ENCODE measurements at places on chromosomes 6 and 20.

DNA sequence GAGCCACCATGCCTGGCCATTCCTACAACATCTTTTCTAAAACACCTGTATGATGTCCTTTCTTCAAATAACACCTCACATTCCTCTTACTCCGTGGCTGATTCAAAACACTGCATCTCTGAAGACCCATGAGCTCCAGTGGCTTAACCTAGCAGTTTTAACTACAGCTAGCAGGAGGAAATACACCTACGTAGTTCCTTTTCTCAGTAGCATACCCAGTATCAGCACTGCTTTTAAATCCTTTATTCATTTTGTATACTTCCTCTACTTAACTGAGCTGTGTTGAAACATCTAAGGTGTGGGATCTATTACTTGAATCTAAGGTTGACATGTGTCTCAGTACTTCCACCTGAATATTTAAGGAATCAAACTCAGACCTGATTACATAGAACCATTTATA, 113.6 kb upstream of the CCDC28A start:
- H3K4me1 ChIP-seq: peaks cover 4% of the 10 kb centered on the region
- no peaks in the 10 kb centered on the region for H3K36me3 ChIP-seq
- H3K4me3 ChIP-seq: no peak overlapping the region
- no peak for DNase-seq

- H3K36me3 ChIP-seq: peaks cover 23% of the 10 kb centered on the region
- H3K27me3 ChIP-seq: no peaks in the 10 kb centered on the region
- H3K4me3 ChIP-seq: no peak overlapping the region
- no peak for DNase-seq
- peaks cover 9% of the 10 kb centered on the region for H3K4me1 ChIP-seq
These were observed 296.8 kb downstream of the UTRN start for GRCh38 chr6:144581812-144582537.

DNA sequence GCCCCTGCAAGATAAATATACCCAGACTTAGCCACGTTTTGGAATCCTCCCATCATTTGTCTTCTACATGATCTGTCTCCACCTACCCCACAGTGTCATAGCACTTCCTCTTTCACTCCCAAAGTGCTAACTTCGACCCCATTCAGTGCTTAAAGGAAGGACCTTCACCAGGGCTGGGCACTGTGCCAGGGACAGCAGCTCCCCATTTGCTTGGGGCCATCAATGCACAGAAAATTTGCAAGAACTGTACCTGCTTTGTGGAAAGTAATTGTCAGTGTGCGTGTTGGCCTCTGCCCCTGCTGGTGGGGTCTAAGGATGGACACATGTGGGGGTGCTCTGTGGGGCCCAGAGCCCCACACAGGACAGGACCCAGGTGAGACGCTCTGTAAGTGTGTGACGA, 5.2 kb upstream of the BPIFA2 start:
- H3K27me3 ChIP-seq: peaks cover 24% of the 10 kb centered on the region
- H3K4me1 ChIP-seq: no peaks in the 10 kb centered on the region
- no peaks in the 10 kb centered on the region for H3K36me3 ChIP-seq
- no peak for DNase-seq
- no peak overlapping the region for H3K4me3 ChIP-seq

DNA sequence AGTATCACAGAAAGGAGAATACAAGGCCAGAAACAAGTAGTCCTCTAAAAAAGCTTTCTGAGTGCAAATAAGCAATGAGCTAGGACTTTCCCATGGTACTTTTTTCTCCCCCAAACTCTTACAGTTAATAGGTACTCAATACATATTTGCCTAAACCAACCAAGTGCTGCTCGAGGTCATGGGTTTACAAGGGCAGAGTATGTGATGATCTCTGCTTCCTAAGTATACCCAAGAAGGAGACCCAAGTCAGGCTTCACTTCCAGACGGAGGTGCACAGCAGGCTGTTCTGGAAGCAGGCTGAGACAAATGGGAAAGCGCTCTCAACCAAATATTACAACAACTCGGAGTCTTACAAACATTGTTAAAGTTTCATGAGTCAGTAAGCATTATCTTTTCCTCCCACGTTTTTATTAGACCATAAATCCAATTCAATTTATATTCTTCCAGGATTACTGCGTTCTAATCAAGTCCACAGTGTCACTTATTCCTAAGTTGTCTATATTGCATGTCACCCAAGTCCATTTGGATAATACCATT, 8.1 kb downstream of the FYN start:
- H3K27me3 ChIP-seq: no peaks in the 10 kb centered on the region
- no peak overlapping the region for H3K4me3 ChIP-seq
- peaks cover 69% of the 10 kb centered on the region for H3K4me1 ChIP-seq
- H3K36me3 ChIP-seq: peaks cover 28% of the 10 kb centered on the region
- H3K27ac ChIP-seq: peak overlapping the region; percentile 9

DNA sequence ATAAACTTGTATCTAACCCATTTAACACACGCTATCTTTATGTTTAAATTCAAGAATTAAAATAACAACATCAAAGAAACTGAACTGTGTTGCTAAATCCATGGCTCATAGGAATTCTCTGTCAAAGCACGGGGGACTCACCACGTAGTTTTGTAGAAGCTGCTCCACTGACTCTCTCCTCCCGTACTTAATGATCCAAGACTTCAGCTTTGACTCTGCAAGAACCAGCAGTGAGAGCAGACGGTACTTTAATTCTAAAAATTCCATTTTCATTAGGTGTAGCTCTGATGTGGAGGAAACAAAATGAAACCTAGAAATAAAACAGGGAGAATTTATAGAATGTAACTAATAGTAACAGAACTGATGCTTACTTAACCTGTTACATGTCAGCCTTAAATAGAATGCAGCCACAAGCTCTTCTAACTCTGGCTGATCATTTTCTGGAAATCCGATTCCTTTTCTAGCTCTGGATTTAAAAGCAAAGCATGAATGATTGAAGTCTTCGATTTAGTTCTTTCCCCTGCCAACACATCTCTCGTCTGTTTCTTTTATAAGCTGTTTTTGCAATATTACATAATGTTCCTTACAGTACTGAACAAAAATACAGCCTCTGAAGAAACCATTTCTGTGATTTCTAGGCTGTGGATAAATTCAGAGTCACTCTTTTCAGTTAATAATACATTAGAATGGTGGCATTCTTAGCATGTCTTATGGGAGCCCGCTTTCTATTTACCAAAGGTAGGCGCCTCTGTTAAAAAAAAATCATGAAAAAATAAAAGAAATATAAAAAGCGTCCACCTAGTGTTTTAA, 165.5 kb downstream of the SYNE1 start:
- H3K27ac ChIP-seq: no peak overlapping the region
- H3K36me3 ChIP-seq: no peaks in the 10 kb centered on the region

DNA sequence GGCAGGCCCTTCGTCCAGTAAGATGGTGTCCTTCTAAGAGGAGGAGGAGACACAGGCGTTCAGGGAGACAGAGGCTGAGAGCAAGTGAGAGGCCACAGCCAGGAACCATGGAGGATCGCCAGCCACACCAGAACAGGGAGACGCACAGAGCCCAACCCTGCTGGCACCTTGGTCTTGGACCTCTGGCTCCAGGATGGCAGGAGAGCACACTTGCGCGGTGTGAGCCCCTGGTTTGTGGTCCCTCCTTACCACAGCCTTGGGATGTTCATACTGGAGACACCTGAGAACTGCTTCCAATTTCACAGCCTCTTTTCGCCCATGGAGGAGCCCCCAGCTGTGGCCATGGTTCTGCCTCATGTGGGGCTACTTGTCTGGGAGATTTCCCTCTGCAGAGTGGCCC, 222.4 kb downstream of the DLL1 start:
- H3K27me3 ChIP-seq: peaks cover 35% of the 10 kb centered on the region
- H3K27ac ChIP-seq: no peak overlapping the region
- no peak for DNase-seq
- H3K4me1 ChIP-seq: no peaks in the 10 kb centered on the region

DNA sequence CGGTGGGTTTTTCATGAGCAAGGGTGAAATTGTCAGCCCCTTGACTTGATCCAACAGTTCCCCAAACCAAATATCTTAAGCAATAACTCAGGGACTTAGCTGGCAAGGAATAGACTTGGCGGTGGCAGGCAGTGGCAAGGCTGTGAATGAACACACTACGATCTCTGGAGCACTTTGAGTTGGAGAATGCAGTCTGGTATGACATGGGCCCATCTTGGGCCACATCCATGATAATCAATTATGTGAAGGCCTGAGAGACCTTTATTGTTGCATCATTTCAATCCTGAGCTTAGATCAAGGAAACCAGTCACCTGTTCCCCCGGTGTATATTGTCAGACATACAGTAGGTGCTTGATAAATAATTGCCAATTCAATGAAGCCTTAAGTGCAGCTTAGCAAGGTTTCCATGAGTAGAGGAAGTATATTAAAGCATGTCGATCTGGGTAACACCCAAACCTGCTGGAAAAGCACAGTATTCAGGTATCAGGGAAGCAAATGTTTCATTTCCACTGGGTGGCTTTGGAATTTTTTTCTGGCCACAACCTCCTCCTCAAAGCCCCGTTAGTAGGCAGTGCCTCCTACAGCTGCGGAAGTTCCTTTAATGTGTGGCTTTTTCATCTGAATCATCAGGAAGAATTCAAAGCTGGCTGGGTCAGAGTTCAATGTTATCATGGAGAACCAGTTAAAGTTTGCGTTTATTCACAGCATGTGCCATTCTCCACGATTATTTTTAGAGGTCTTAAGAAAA, 10.2 kb downstream of the CASS4 start:
- H3K27ac ChIP-seq: no peak overlapping the region
- no peak overlapping the region for H3K4me3 ChIP-seq
- no peak for DNase-seq
- H3K27me3 ChIP-seq: peaks cover 11% of the 10 kb centered on the region

GRCh38 chr20:15333170-15333569, 995.8 kb upstream of the FLRT3 start:
- peak overlapping the region; percentile 4 for H3K27ac ChIP-seq
- peaks cover 5% of the 10 kb centered on the region for H3K4me1 ChIP-seq
- H3K36me3 ChIP-seq: no peaks in the 10 kb centered on the region

DNA sequence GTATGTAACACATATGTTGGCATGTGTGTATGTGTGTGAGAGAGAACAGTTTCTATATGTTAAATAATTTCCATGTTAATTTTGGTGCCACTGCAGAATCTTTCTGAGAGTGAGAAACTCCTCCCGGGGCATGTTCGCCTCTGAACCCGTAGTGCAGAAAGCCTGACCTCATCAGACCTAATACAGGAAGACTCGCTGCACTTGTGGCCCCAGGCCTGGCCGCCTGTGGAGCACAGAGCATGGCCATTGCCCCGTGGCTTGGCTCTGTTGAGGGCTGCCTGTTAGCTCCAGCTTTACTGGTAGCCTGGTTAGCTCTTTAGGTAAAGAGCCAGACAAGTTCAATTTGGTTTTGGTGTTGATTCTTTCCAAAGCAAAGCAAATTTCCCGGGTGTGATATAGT, 25.5 kb downstream of the FARS2 start:
- peak overlapping the region; percentile 75 for H3K27ac ChIP-seq
- DNase-seq: no peak
- H3K36me3 ChIP-seq: peaks cover 23% of the 10 kb centered on the region
- no peaks in the 10 kb centered on the region for H3K27me3 ChIP-seq
- no peak overlapping the region for H3K4me3 ChIP-seq
- H3K4me1 ChIP-seq: peaks cover 43% of the 10 kb centered on the region

GRCh38 chr6:142953373-142954273, 8.6 kb upstream of the HIVEP2 start:
- no peak overlapping the region for H3K4me3 ChIP-seq
- no peaks in the 10 kb centered on the region for H3K36me3 ChIP-seq
- no peak overlapping the region for H3K27ac ChIP-seq
- DNase-seq: no peak
- H3K4me1 ChIP-seq: peaks cover 23% of the 10 kb centered on the region
- H3K27me3 ChIP-seq: no peaks in the 10 kb centered on the region

DNA sequence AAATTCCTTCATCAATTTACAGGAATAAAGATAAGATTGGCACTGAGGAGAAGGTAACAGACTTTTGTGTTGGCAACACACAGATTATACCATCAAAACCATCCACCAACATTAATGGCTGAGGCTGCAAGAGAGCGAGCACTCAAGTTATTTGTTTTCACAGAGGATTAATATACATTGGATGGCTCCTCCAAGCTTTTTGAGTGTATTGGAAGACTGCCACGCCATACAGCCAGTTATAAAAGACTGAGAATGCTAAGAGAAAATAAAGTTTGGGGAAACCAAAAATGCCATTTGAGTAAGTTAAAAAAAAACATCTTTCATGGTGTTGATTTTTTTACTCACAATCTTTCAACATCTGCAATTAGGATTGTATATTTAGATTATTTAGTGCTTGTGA, 973.8 kb upstream of the SLC35B3 start:
- H3K27me3 ChIP-seq: no peaks in the 10 kb centered on the region
- no peak overlapping the region for H3K4me3 ChIP-seq
- DNase-seq: no peak
- no peaks in the 10 kb centered on the region for H3K4me1 ChIP-seq
- H3K27ac ChIP-seq: no peak overlapping the region
- no peaks in the 10 kb centered on the region for H3K36me3 ChIP-seq

GRCh38 chr6:137808836-137809315, 58.2 kb upstream of the TNFAIP3 start:
- H3K27ac ChIP-seq: no peak overlapping the region
- peaks cover 49% of the 10 kb centered on the region for H3K4me1 ChIP-seq
- no peak for DNase-seq
- H3K36me3 ChIP-seq: peaks cover 2% of the 10 kb centered on the region
- no peak overlapping the region for H3K4me3 ChIP-seq

DNA sequence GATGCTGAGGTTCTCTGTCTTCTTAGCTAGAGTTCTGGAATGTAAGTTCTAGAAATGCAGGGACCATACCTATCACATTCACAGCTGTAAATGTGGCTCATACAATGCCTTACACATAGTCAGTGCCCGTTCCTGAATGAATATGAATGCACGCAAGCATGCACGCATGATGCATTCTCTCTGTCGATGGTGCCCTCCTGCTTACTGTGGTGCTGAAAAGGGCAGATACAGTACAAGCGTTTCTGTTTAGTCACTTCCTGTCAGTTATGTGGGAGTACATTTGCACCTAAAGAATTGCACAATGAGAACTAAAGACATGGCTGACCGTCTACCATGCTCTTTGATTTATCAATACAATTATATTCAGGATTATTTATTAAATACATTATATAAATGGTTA, 152.2 kb upstream of the SOX4 start:
- no peak overlapping the region for H3K4me3 ChIP-seq
- H3K36me3 ChIP-seq: no peaks in the 10 kb centered on the region
- peaks cover 3% of the 10 kb centered on the region for H3K27me3 ChIP-seq
- DNase-seq: no peak
- peaks cover 6% of the 10 kb centered on the region for H3K4me1 ChIP-seq

- no peaks in the 10 kb centered on the region for H3K36me3 ChIP-seq
- DNase-seq: no peak
- H3K4me1 ChIP-seq: no peaks in the 10 kb centered on the region
- H3K4me3 ChIP-seq: no peak overlapping the region
- peaks cover 16% of the 10 kb centered on the region for H3K27me3 ChIP-seq
- no peak overlapping the region for H3K27ac ChIP-seq
These were observed 45.8 kb upstream of the PIM1 start for GRCh38 chr6:37123957-37124729.

- peaks cover 49% of the 10 kb centered on the region for H3K4me1 ChIP-seq
- DNase-seq: no peak
- H3K27me3 ChIP-seq: no peaks in the 10 kb centered on the region
- no peak overlapping the region for H3K27ac ChIP-seq
These were observed 125.4 kb downstream of the FYN start for GRCh38 chr6:111747829-111748228.
